ENCODE measurements at places on chromosomes 13 and 19.

DNA sequence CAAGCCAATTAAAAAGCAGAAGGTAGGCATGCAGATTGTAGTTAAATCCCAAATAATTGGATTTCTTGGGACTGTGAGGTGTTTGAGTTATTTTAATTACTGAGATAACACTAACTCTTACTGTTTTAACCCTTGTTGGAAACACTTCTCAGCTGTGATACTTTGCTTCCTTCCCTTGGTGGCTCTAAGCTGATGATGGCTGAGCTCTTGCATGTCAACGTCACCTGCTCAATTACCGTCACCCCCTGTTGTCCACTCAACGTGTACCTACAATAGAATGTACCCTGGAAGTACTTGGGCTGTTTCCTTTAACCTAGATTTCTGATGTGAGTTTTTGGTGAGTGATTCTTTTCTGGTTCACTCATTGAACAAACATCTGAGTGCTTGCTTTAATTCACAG lies 303.4 kb downstream of the SLC7A1 start:
- DNase-seq, result no peak

GRCh38 chr19:2037651-2038255 lies 13.3 kb downstream of the MKNK2 start:
- DNase-seq, result no peak

- DNase-seq, result no peak
These were observed 32.7 kb downstream of the FAM187B start for GRCh38 chr19:35195830-35196229.

DNA sequence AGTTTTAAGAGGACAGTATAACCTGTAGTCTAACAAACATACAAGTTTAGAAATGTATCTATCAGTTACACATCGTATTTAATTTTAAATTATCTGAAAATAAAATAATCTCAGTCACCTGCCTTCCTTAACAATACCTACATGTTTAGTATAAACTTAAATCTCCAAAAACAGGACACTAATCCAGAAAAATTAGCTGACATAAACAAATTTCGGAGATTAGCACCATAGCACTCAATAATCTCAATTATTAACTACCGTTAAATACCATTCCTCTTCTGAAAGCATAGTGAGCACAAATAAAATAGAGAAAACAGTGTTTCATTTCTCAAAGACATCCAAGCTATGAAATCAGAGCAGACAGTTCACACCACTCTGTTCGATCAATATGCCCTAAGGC lies 13.2 kb downstream of the MED4 start:
- DNase-seq, result no peak

- DNase-seq, result no peak
These were observed 12.4 kb upstream of the ELAVL1 start for GRCh38 chr19:8017808-8018207.

GRCh38 chr13:98542568-98543377 lies 34.1 kb downstream of the STK24 start:
- no peak for DNase-seq

DNA sequence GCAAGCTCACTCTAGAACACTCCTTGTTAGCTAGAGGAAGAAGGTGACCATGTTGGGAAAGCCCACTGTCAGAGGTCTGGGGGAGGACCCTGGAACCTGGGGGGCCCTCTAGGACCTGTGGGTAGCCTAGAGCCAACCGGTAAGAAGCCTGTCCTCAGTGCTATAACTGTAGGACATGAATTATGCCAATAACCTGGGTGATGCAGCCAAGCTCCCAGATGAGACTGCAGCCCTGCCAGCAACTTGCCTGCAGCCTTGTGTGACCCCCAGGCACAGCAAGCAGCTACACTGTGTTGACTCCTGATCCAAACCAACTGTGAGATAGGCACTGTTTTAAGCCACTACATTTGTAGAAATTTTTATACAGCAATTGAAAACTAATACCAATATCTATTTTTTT lies 122.3 kb downstream of the MIPEP start:
- no peak for DNase-seq

DNA sequence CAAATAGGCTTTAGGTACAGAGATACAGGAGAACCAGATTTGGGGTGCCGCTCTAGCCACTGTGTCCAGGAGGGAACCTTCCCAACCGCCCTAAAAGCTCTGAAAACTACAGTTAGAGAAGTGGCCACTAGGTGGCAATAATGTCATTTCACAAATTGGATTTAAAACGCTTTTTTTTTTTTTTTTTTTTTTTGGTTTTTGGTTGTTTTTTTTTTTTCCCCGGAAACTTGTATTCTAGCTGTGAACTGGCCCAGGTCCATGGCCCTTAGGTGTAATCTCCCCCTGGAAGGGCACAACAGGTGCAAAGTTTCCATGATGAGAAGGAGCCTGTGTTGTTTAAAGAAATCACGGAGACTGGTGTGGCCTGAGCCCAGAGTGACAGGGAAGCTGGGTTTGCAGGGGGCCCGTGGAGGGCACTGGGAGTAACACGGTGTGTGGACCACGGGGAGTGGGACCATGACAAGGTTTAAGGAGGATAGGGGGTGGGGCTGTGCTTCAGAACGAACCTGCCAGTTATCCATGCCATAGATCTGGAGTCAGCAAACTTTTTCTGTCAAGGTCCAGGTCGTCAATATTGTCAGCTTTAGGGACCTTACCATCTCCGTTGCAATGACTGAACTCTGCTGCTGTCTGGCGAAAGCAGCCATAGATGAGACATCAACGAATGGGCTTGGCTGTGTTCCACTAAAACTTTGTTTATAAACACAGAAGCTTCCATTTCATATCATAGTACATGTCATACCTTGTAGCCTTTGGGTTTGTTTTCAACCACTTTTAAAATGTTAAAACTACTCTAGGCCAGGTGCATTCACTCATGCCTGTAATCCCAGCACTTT lies 10.1 kb downstream of the OR1I1 start:
- DNase-seq, result peak; percentile 16

DNA sequence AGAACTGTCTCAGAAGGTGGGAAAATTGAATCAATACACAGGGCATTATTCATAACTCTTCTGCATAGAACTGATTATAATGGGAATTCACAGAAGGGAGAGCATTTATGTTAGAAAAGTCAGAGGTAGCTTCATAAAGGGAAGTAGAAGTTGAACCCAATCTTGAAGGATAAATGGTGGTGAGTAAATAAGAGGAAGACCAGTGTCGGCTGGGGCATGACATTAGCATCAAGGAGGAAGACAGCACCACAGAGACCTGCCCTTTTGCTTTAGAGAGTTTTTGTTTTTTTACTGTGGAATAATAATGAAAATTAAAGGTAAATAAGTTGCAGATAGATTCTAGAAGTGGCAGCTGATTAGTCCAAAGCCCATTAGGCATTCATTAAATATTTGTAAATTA lies 21.9 kb downstream of the CDC16 start:
- no peak for DNase-seq

GRCh38 chr19:54179921-54180461 lies 7.0 kb upstream of the TMC4 start:
- DNase-seq, result no peak

- no peak for DNase-seq
These were observed 35.5 kb upstream of the C1QTNF9 start for GRCh38 chr13:24273926-24274325.

GRCh38 chr19:2356036-2356646 lies 3.9 kb upstream of the TMPRSS9 start:
- DNase-seq, result no peak

DNA sequence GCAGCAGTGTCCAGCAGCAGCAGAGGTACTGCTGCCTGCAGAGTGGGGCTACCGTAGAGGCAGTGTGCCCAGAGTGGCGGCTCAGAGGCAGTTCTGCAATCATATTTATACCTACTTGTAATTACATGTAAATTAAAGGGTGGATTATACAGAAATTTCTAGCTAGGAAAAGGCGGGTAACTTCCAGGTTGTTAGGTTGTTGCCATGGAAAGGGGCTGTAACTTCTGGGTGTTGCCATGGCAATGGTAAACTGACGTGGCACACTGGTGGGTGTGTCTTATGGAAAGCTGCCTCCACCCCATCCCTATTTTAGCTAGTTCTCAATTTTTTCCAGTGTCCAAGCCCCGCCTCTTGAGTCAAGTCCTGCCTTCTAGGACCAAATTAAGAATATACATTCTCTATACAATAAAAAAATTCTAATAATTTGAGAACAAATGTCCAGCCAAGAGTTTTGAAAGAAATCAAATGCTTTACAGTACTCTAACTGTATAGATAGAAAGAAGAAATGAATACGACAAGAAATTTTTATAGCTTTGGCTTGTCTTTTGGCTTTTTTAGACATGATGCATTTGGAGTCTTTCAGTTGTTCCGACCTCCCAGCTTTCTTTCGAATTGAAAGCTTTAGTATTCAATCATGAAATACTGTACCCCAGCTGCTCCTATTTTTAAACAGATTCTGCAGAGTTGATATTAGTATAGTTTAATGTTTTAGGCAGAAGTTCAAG lies 816.6 kb downstream of the DIAPH3 start:
- DNase-seq, result no peak

DNA sequence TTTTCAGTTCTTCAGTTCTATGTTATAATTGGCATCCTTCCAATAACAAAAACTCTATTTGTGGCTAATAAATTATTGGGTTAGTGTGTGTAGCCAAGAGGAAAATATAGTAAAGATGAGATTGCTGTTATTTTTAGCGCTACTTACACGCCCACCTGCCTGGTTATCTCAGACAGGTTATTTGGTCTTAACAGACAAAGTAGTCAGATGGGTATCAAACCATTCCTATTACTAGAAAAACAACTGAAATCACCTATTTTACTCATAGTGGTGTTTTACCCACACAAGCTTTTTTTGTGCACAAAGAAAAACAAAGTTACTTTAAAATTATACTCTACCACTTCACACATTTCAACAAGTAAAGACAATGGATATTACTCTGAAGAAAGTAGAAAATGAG lies 151.2 kb downstream of the TBC1D4 start:
- no peak for DNase-seq

- DNase-seq, result peak; percentile 100
These were observed at the start of gene RFX1 for GRCh38 chr19:14006085-14006765. Gene RFX1, minus strand, starts transcription at chr19:14006320. Its CDS starts 12,477 bp downstream, at chr19:13993843.

DNA sequence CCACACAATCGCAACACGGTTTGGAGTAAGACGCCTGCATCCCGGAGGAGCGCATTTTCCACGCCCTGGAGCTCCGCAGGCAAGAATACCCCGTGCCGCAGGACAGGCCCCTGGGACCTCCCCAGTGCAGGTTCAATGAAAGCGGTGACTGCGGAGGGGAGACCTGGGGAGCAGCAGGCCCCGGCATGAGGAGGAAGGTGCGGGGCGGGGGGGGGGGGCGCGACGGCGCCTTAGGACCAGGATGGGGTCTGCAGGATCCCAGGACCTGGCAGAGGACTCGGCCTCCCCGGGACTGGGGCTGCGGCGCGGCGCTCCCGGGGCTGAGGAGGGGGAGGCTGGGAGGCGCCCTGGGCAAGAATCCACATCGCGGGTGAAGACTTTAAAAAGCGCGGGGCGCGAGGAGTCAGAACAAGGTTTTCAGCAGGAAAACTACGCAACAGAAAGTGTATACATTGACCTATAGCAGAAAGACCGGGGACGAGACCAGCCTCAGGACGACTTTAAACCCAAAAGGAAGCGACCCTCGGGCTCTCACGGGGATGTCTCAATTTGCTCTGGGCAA lies 432 bp downstream of the ZNF611 start:
- no peak for DNase-seq

GRCh38 chr13:34419755-34420154 lies 522.3 kb upstream of the NBEA start:
- DNase-seq, result no peak

Data from stimulated activated CD4-positive, alpha-beta T cell treated with anti-CD3 and anti-CD28 coated beads, Interleukin-4, amount 100 ng/mL, for 48 hours (primary cell).